ENCODE measurements at places on chromosomes 7 and 10.

GRCh38 chr10:49441488-49442476 is 45.9 kb upstream of the DRGX start:
- DNase-seq = no peak

DNA sequence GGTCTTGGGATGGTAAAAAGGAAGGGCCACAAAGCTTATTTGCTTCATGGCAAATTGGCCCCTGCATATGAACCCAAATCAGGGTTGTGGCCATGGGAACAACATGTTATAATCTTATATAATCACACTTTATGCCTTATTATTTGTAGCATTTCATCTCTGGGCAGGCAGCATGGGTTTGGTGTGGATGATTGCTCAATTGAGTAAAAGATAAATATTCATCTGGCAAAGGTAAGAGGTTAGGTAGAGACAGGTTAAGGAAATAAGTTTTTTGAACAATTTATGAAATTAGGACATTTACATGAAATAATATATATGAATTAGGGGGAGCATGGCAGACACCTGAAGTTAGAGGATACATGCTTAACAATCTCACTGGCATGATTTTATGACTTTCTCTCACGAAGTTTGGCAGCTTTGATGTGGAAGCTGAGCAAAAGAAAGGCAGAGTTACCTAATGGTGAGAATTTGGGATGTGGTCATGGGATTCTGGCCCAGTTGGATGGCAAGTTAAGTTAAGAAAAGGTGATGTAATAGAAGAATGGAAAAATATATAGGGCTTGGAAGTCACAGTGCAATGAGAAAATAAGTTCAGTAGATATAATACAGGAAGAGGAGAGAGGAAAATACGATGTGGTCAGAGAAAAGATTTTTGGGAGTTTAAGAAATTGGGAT is 88.1 kb upstream of the FAM3C start:
- DNase-seq = no peak

GRCh38 chr7:81298951-81299666 is 380.3 kb upstream of the SEMA3C start:
- DNase-seq = no peak

DNA sequence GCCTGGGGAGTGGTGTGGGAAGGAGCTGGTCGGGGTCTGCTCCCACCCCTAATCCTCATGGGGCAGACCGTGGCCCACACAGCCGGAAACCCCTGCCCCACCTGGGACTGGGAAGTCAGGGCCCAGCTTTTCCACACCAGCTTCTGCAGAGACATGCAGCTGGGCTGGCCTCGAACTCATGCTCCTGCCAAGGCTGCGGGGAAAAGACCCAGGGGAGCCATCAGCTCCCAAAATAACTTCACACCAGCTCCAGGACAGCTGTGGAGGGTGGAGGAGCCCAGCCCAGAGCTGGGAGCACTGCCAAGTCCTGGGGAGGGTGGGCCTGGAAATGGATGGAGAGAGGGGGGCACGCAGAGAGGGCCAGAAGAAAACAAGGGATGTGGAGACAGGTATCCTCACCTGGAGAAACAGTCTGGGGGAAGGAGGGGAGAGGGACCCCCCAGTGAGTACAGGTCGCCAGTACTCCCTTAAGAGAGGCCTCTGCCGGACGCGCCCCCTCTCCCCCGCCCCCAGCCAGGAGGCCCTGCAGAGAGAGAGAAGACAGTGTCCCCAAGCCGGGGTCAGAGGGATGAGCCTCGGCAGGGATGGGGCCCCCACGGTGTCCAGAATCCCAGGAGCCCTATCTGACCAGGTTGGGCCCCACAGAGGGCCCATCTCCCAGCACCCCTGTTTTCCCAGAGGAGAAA is 11.5 kb upstream of the GRIFIN start:
- no peak for DNase-seq

GRCh38 chr7:51472873-51473272 is 156.3 kb upstream of the COBL start:
- no peak for DNase-seq

Measured in stimulated activated CD4-positive, alpha-beta T cell treated with anti-CD3 and anti-CD28 coated beads, Interleukin-4, amount 100 ng/mL, for 24 hours (primary cell).